ENCODE measurements at places on chromosomes 16 and 17. TPM values are rescaled to one million over a fixed set of nuclear protein-coding genes. Genes with fewer than 3 reads are reported as not detected.
A peak's percentile ranks its signal among the peaks of the same experiment; 100 is the strongest.

SOX15 gene
- polyA plus RNA-seq, result 2.3 TPM

CTRL gene
- 3.1 TPM for polyA plus RNA-seq

JPT1 gene
- 374 TPM for polyA plus RNA-seq

DNA sequence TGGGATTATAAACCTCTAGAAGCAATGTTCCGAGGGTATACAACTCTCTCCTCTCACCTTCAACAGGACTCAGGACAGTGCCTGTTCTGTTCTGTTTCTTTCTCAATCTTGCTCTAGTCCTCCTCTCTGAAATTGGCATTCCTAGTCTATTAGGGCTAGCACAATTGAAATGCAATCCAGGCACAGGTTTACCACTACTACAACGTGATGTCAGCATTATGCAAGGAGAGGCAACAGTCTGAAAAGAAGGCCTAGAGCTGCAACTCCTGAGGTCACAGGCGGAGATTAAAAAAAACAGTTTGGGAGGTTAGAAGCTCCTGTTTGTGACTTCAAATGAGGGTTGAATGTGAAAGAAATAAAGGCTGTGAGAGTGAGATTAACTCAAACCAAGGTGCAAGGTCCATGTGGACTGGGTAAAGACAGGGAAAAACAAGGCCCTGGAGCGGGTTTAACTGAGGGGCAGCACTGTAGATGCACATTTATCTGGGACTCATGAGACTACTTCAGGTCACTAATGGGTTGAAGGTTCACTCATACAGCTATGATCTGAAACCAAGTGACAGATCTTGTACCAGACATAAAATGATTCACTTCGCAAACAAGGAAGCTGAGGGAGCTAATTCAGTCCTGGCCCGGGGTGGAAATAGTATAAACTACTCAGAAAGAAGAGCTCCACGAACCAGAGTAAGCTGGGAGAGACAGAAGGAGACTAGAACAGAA, 16.8 kb downstream of the AMFR start:
- no peak for DNase-seq

GRCh38 chr17:46157443-46158062, 35.7 kb downstream of the KANSL1 start:
- peak; percentile 44 for DNase-seq

DNA sequence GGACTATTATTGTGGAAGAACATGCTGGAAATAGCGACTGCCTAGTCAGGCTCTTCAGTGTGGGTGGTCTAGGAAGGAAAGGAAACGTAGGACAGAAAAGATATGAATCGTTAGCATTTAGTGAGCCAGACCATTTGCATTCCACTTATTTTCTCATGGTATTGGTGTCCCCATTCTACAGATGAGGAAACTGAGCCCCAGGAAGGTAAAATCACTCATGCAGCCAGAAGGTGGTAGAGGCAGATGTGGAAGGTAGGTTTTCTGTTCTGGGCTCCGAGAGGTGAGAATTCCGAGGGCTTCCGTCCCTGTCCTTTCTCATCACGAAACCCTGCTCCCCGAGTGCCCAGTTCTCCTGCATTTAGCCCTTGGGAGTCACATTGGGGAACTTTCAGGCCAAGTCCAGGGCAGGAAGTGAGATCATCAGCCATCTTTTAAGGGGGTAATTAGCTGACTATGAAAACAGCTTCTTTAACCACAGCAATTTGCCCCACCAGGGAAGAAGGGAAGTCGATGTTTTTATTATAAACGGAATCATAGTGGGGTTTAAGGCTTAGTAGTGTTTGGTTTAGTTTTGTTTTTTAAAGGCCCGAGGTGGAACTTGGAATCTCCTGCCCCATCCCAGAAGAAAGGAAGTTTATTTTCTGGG, 110.7 kb upstream of the IRX3 start:
- DNase-seq, result no peak

- DNase-seq, result no peak
These were observed 30.6 kb downstream of the IL21R start for GRCh38 chr16:27432558-27432957.

- no peak for DNase-seq
These were observed 27.4 kb upstream of the RCVRN start for GRCh38 chr17:9932491-9932890.

GRCh38 chr17:27478901-27479538, 22.8 kb downstream of the KSR1 start:
- DNase-seq, result no peak

DNA sequence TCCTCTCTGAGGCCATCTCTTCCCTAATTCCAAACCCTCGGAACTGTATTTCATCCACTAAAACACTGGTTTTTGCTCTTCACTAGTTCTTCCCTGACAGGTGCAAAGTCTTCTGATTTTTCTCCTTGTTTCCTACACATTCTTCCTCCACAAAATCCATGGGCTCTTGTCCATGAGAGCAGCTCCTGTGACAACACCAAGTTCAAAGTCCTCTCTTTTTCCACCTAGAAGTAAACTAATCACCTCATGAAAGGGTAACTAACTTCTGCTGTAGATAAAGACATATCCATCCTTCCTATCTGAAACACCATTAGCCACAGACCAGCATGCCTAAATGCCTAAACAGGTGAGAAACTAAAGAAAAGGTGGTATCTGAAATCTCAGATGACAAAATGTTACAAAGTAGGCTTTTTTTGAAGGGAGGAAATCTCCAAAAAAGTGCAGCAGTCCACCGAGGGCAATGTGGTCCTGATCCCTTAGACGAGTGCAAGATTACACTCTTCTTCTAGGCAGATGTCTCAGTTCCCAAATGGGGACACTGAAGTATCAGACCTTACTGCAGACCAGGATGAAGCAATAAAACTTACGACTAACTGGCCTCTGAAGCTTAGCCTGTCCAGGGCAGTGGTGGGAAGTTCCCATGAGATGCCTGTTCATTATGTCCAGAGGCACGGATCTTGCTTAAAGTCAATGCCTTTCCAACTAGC, 2.8 kb downstream of the PIP4K2B start:
- DNase-seq, result no peak

DNA sequence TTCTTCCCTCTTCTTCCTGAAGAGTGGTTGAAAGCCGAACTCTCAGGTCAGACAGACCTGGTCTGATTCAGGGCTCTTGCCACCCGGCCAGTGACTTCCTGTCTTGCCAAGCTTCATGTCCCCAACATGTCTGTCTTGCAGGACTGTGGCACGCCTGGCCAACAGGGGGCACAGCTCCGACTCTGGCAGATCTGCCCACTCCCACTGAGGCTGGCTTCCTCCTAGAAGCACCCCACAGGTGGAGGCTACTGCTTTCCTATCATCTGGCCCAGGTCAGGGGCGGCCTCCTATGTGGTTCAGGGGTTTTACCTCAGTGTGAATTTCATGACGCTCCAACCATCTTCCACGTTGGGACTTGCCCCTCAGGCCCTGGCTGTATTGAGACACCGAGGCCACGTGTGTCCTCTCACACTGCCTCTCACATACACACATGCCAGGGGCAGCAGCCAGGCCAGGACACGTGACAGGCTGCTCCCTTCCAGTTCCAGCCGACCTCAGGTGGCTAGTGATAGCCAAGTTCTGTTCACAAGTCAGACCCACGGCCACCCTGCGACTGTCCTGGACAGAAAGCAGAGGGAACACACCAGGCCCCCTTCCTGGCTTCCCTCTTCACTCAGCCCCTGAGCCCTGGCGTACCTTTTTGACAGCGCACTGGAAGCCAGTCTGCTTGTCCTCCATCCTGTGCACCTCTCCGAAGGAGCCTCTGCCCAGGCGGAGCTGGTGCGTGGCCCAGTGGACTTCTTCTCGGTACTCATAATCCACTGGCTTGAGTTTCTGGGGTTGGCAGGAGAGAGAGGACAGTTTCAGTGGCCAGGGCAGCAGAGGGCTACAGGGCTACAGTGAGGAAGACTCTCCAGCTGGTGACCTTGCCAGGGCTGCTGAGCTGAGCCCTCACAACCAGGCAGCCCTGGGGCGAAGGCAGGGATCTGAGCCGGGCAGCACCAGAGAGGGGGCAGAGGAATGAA, 22.6 kb upstream of the SPATA32 start:
- DNase-seq, result no peak

GRCh38 chr16:63975669-63976068, 1146.2 kb downstream of the CDH11 start:
- no peak for DNase-seq

GRCh38 chr17:40348562-40349476, 15.7 kb downstream of the GJD3 start:
- DNase-seq, result no peak

DNA sequence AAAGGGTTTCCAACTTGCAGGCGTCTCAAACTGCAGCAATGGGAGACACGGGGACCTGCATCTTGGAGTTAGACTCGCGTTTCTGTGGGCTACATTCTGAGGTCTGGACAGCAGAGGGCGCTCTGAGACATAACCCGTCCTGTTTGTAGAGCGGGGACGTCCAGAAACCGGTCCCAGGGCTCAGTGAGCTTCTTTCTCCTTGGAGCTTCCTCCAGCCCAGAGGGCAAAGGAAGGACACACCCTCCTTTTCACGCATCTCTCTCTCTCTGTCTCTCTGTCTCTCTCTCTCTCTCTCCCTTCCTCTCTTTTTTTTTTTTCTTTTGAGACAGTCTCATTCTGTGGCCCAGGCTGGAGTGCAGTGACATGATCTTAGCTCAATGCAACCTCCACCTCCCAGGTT, 19.8 kb downstream of the COX4I1 start:
- peak; percentile 45 for DNase-seq

GRCh38 chr16:23505180-23505665, 5.1 kb downstream of the GGA2 start:
- no peak for DNase-seq

All from hindlimb muscle (tissue), 1 donor.